ENCODE measurements at places on chromosomes 13 and 19.

- DNase-seq = no peak
Observed at GRCh38 chr13:94978516-94978915, 266.2 kb upstream of the SOX21 start.

DNA sequence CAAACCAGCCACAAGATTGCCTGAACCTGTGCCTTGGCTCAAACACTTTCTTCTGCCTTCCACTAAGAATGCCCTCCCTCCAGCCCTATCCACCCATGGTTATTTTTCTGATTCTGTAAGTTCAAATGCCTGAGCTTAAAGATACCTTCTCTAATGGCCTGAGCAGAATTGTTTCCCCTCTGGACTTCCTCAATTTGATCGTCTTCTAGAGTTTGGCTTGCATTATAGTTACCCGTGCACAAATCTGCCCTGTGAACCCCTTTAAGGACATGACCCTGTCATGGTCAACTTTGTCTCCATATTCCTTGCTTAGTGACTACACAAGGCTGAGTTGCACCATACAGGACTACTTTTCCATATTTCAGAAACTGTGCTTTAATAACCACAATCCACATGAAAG lies 481.0 kb downstream of the FOXO1 start:
- DNase-seq = no peak

- DNase-seq = no peak
Observed at GRCh38 chr19:55526216-55527196, 10.4 kb downstream of the SBK2 start.

GRCh38 chr13:75804605-75805004 lies 168.5 kb downstream of the LMO7 start:
- DNase-seq = no peak

- peak; percentile 35 for DNase-seq
Observed at GRCh38 chr19:51020988-51021651, 1.6 kb upstream of the KLK10 start.

Data from Panc1 (cell line).